ENCODE measurements at places on chromosomes 2 and 18.

GRCh38 chr2:39422700-39423099 is 14.4 kb downstream of the MAP4K3 start:
- no peak for DNase-seq

DNA sequence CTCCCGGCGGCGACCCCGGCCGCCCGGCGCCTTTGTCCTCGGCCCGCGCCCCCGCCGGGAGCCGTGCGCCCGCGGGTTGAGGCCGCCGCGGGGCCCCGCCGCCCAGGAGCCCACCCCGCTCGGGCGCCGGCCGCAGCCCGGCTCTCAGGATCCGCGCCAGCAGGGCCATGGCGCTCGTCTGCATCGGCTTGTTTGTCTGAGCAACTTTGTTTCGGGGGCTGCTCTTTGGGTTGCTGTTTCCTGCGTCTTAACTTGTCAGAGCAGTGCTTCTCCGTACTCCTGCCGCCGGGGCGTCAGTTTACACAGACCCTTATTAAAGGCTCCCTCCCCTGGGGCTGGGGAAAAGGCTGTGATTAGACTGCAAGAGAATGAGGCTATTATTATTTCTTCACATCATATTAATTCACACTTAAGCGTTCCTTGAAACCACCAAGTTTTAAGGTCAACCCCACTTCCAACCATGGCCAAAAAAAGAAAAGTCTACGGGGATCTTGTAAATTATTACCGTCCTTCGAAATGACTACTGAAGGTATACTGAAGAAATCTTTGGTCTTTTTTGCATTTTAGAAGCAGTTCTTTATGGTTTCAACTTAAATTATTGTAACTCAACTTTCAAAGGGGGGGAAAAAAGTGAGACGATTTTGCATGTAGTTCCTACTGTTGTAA is at the start of gene CYP27C1:
Gene CYP27C1 (minus strand): TSS at position 198 of the 666 bp plus-strand sequence. CDS start 29 bp downstream, at position 169.
- DNase-seq, result no peak

DNA sequence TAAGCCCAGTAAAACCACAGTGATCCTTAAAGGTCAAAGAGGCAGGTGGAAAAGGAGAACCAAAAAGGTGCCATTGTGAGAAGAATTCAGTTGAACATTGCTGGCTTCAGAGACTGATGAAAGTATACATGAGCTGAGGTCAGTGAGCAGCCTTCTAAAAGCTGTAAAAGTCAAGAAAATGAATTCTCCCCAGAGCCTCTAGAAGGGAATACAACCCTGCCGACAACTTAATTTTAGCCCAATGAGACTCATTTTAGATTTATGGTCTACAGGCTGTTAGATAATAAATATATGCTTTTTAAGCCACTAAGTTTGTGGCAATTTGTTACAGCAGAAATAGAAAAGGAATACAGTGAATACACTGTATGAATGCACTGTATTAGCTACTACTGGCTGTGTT is 911.4 kb downstream of the TRIB2 start:
- no peak for DNase-seq

DNA sequence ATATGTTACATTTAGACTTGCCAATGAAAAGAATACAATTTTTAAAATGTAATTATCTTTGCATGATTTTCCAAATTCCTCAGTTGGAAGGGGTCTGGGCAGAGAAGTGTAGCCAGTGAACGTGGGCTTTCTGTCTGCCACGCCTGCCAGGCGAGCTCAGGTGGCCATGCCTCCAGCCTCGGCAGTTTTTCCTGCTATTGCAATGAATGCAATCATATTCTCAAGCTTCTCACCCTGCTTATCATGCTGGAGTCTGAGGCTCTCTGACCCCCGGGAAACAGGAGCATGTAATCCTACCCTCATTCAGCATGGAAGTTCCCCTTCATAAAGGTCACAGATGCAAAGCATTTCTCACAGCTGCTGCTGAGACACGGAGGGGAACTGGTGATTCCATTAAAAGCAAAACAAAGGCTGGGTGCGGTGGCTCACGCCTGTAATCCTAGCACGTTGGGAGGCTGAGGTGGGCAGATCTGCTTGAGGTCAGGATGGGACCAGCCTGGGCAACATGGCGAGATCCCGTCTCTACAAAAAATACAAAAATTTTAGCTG is 154.8 kb downstream of the MBP start:
- DNase-seq, result no peak

DNA sequence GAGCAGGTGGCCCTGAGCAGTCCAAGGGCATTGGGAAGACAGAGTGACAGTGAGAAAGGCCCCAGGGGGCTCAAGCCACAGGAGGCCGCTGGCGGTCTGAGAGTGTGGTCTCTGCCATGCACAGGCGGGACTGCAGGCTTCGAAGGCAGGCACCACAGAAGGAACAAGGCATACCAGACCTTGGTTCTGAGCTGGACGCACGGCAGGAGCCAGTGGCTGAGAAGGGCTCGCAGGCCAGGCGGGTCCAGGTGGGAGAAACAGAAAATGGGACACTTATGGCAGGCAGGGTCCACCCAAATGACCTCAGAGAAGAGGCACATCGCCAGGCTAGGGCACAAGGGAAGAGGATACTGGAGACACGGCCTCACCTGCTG is 14.9 kb downstream of the HJURP start:
- DNase-seq, result no peak

- no peak for DNase-seq
Measured at GRCh38 chr2:227805578-227805977, 8.1 kb upstream of the CCL20 start.
